Activated T-cell treated with anti-CD3 and anti-CD28 coated beads, Interleukin-2, amount 50 U/mL, for 4 hours (primary cell): ENCODE measurements at places on chromosomes 2 and 18.

DNA sequence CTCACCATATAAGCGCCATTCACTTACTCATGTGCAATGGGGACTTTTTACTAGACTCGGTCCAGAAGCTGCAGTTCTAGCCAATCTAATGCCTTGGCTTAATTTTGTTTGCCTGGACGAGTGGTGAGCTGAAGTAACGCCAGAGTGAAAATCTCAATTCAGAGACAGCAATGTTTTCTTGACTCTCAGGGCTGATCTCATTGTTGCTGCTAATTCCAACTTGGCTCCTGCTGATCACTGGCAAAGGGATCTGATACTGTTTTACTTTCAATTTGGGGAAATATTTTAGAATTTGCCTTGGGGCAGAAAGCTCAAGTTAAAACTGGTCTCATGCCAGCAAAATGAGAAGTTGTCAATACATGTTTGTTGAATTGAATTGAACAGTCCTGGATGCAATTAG lies 906.6 kb upstream of the CDH2 start:
- DNase-seq = no peak

- no peak for DNase-seq
Observed at GRCh38 chr18:5284808-5285207, 10.7 kb downstream of the ZBTB14 start.

DNA sequence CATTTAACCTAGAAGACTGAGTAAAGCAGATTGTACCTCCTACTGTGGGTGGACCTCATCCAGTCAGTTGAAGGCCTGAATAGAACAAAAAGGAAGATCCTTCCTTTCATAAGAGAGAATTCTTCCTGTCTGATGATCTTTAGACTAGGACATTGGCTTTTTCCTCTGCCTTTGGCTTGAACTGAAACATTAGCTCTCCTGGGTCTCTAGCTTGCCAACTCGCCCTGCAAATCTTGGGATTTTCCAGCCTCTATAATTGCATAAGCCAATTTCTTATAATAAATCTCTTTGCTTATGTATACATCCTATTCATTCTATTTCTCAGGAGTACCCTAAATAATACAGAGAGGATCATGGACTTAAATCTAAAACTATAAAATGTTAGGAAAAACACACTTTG lies 6.2 kb upstream of the KDSR start:
- DNase-seq = no peak

GRCh38 chr18:54100466-54100865 lies 124.0 kb downstream of the MBD2 start:
- DNase-seq = no peak
